ENCODE measurements at places on chromosomes 5 and 9.
A peak's percentile ranks its signal among the peaks of the same experiment; 100 is the strongest.

DNA sequence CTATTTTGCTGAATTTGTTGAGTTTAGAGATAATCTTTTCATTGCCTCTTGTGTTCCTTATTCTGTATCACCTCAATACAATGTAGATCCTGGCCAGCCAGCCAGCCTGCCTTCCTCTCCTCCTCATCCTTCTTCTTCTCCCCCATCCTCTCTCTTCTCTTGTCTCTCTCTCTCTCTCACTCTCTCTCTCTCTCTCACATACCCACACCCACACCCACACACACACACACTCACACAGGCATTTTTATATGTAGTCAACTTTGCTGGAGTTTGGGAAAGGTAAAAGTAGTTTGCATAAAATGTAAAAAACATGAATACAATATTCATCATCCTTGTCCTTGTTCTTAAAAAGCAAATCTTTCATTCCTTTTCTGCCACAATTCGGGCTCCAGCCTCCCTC is 60.5 kb downstream of the ZFAND5 start:
- DNase-seq = no peak

- no peak for DNase-seq
Observed at GRCh38 chr9:109969011-109969410, 189.0 kb downstream of the PALM2AKAP2 start.

GRCh38 chr5:2639425-2639824 is 112.1 kb downstream of the IRX2 start:
- no peak for DNase-seq

GRCh38 chr9:19754921-19755320 is 33.9 kb downstream of the SLC24A2 start:
- DNase-seq = no peak

DNA sequence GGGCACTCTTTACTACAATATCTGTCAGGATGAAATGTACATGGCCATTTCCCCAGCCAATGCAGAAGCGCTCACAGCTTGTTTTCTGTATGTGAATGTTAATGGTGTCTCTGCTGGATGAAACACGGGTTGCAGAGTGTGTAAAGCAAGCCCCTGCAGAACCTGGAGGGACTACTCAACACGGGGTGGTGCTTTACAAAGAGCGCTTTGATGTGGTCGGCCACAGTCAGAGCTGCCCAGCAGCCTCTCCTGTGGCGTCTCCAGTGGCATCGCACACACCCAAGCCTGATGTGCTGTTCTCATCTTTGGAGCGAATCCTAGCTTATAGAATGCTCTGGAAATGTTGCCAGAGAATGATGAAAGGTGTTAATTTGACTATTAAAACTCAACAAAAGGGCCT is 162.7 kb upstream of the NFIL3 start:
- DNase-seq = no peak

DNA sequence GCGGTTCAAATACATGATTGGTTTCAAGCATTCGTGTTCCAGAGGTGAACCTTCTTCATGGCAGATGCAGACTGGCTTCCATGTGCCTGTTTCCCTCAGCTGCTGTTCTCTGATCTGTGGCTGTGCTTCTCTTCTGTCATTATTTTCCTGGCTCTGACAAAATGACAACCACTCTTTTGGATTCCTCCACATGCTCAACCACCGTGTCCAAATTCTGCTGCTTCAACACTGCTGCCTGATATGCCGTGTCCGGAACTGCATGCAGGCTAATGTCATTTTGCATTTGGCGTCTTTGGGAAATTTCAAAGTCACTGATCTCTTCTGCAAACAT is 368.7 kb upstream of the ZNF608 start:
- DNase-seq = no peak

GRCh38 chr9:34373749-34374148 is 2.9 kb downstream of the MYORG start:
- no peak for DNase-seq

DNA sequence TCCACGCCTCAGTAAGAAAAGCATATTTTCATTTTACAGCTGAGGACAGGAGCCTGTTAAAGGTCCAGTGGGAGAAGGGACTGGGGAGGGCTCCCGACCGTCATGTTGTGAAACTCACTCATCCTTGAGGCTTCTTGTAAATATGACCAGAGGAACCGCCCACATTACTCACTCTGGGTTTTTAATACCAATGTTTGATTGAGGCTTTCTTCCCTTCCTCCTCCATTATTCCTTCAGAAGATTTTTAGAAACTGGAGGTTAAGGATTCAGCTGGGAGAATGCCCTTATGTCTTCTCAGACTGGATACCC is 61.4 kb upstream of the GLRX start:
- no peak for DNase-seq

- no peak for DNase-seq
Observed at GRCh38 chr5:120035181-120035580, 405.8 kb downstream of the FAM170A start.

GRCh38 chr5:140554454-140554853 is 2.8 kb downstream of the SRA1 start:
- no peak for DNase-seq

DNA sequence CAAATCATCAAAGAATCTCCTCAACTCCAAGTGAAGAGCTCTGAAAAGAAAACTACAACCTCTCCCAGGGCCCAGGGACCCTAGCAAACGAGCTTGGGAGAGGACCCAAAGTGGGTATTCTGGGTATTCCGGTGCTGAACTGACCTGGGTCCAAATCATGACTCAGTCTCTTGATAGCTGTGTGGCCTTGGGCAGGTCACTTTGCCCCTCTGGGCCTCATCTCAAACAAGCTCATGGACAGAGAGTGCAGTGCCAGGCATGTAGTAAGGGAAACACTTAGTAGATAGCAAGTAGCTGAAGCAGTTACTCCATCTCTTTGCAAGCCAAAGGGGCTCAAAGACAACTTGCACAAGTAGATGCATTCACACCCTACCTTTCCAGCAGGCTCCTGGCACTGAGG is 12.4 kb downstream of the ACSL6 start:
- no peak for DNase-seq

- no peak for DNase-seq
Observed at GRCh38 chr5:44652674-44653073, 156.1 kb upstream of the MRPS30 start.

DNA sequence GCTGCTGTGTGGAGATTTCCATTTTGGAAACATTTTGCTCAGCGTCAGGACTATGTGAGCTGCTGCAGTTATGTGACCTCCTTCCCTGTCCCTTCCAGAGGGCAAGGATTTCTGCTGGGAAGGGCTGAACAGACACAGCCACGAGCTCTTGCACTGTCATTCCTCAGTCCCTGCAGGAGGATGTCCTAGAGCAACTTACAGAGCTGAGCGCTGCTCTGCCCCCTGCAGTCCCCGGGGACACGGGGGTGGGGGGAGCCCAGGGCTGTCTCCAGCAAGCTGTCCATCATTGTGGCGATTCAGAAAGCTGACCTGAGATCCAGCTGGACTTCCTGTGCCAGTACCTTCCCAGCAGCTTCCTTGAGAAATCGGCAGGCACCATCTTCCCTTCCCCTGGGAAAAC is 28.0 kb upstream of the MAP1B start:
- DNase-seq = no peak

DNA sequence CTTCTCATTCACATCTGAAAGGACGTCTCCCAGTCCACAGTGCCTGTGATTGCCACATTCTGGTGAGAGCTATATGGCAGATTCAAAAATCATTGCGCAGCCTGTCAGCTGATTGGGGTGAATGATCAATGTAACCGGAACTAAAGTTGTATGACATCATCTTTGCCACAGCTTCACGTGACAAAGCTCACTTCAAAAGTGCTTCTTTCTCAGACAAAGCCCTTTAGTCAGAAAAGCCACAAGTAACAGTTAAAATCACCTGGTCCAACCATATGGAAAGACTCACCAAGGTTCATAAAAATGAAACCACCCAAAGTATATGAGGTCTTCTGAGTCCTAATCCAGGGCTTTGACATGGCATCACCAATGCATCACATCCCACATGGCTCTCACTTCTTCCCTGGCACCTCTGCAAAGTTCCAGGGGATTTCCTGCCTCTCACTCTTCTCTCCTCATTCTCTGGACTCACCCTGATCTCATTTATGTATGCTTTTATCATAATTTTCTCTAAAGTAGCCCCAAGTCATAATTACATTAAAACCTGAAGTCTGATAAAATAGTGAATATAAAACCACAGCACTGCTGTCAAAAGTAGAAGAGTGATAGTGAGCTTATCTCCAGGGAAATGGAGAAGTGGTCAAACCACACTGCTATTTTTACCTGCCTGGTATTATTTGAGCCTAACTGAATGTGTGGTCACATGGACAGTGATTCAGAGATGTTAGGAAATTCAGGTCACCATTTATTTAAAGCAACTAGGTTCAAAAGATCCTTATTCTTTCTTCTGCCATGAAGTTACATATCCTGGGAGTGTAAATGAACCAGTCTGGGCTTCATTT is 193.1 kb upstream of the PTGER4 start:
- DNase-seq = peak; percentile 30

DNA sequence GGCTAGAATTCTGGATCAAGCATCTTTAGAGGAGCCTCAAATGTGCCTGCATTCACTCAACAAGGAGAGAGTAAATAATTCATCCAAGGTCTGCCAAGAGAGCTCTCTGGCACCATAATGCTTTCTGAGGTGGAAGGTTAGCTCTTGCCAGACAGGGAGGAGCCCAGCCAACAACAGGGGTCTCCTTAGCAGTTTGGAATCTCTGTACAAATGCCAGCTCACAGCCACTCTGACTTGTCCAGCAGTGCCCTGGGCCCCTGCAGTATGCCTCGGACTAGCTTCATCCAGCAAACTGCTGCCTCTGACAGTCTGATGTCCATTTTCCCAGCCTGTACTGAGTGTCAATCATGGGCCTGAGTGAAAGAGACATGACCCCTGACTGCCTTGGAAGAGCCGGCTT is 127.2 kb upstream of the SLC44A1 start:
- DNase-seq = no peak

DNA sequence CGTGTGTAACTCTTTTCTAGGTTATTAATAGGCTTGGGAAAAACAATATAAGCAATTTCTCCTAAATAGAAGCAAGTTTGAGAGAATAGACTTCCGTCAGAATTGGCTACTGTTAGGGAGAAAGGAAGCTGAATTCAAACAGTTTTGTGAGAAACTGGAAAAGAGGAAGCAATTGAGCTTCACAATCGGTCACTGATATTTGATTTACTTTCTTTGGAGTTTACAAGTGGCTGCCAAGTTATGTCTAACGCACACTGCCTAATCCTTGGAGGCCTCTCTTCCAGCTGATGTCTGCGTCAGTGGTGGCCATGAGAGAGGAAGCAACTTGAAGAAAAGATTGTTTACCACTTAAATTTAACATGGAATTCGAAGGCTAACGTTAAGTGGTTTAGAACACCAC is 319.5 kb downstream of the ADGRV1 start:
- no peak for DNase-seq

DNA sequence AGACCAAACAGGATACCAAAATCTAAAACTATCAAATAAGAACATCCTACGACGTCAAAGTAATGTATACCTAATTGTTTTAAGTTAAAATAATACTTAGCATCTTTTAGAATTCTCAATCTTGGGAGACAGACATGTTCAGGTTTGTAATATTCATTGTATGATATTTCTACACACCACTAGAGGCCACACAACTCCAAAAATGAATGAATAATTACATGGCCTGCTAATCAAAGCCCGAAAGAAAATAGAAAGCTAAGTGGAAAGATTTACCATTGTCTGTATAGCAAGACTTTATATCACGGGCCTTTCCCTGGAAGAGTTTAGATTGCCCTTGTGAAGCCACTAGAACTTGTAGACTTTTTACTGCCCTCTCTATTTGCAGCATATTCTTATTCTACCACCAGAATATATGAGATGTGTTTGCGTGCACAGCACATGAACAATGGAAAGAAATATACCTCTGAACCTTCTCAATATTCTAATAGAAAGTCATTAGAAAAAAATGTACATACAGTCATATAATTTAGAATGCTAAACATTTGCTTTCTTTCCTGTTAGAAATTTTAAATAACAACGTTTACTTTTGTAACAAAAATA is 380.1 kb upstream of the NUDT12 start:
- no peak for DNase-seq

DNA sequence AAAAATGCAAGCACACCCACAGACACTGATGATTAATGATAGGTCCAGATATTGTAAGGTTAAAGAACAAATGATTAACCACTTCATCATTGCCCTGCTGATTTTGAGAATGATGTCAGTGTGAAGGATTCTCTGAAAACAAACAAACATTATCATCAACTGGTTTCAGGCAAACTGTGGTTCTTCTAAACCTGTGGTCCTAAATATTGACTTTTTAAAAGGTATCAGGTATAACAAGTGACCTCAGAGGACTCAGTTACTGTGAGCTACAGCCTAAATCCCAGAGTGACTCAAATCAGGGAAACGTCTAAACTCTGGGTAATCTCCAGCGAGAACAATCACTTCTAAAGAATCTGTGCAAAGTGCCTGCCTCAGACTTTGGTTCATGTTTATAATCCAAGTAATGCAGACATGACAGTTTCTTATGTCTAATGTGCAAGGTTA is 172.3 kb upstream of the CDH6 start:
- no peak for DNase-seq

DNA sequence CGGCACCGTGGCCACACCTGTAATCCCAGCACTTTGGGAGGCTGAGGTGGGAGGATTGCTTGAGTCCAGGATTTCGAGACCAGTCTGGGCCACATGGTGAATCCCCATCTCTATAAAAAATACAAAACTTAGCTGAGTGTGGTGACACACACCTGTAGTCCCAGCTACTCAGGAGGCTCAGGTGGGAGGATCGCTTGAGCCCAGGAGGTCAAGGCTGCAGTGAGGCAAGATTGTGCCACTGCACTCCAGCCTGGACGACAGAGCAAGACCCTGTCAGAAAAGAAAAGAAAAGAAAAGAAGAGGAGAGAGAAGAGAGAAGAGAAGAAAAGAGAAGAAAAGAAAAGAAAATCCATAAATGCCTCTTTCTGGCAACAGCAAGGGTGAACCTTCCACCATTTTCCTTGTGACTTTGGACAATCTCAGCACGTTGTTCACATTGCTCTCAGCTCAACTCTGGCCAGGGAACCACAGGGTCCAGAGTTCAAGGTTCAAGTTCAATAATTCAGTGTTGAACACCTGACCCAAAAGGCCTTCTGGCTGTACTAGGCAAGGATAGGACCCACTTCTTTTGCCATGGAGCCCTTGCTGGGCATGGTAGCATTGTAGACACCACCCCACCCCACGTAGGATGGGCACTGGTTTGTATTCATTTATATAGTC is 14.6 kb upstream of the DUSP1 start:
- no peak for DNase-seq

DNA sequence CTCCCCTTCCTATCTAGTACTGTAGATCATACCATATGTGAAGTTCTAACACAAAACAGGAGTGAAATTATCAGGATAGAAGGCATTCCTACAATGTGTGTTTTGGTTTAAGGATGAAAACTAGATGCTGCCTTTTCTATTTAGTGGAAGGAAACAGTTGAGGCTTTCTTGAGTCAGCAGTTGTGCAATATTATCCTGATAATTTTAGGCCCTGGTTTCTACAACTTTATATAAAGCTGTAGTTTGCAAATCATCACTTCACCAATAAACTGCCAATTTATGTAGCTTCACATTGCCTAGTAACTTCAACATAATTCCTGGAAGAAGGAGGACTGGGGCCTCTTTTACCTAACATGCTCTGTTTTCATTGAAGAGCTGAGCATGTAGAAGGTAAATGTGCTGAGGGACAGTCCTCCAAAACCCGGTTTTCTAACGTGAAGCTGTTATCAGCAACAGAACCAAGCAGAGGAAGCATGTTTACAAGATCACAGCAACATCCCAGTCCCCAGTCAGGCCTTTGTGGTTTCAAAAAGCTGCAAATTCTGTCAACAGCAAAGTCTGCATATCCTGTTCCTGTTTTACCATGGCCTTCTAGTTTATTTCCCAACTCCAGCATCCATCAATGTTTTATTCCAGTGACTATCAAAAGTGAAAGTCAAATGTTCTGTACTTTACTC is 513.4 kb upstream of the MEF2C start:
- DNase-seq = no peak

Data from stimulated activated CD8-positive, alpha-beta memory T cell treated with anti-CD3 and anti-CD28 coated beads, Interleukin-12 subunit alpha, Interleukin-12 subunit beta, amount 100 ng/mL, for 1 hour (primary cell).